ENCODE measurements at places on chromosomes 2 and 18.

- DNase-seq, result no peak
These were observed 32.7 kb downstream of the SIX3 start for GRCh38 chr2:44974064-44974715.

- no peak for DNase-seq
These were observed 163.6 kb upstream of the ZNF516 start for GRCh38 chr18:76658627-76659026.

GRCh38 chr2:58762176-58762781 lies 521.2 kb upstream of the FANCL start:
- DNase-seq, result no peak

- DNase-seq, result no peak
These were observed 197.5 kb downstream of the CDH20 start for GRCh38 chr18:61530681-61531080.

- DNase-seq, result no peak
These were observed at the start of gene NEUROD1 for GRCh38 chr2:181680055-181680936. TSS of gene NEUROD1 (minus strand) at chr2:181680517. CDS start at chr2:181678860, 1,657 bp downstream.

DNA sequence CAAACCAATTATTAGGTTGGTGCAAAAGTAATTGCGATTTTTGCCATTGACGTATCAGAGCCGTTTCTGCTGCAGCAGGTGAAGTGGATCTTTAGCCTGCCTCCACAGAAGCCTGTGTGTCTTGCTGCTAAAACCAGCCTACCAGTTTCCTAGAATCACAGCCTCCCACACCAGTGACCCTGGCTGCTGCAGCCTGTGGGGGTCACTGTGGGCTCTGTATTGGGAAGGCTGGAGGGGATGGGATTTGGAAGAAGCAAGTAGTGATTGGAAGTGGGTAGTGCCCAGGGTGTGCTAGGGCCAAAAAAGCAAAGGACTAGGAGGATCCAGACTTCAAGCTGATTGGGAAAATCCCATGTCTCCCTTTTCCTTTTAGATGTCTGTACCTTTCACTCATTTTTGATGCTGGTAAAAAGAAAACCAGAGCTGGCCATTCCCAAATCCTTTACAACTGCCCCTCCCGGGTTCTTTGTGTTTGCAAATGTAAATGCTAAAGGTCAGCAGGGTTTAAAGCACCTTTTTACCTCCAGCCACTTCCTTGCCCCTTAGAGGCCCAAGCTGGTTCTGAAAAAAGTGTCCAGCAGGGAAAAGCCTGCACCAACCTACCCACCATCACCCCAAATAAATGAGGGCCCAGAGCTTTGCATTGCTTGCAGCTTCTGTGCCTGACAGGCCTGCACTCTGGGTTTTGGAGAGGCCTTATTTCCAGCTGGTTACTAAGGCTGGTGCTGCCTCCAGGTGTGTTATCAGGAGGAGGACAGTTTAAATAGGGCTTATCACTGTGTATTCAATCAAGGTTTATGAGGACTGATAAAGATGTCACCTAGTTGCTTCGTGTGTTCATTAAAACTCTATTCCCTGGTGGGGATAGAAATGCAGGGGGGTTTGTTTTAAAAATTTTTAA lies 172.0 kb downstream of the MIB1 start:
- no peak for DNase-seq

DNA sequence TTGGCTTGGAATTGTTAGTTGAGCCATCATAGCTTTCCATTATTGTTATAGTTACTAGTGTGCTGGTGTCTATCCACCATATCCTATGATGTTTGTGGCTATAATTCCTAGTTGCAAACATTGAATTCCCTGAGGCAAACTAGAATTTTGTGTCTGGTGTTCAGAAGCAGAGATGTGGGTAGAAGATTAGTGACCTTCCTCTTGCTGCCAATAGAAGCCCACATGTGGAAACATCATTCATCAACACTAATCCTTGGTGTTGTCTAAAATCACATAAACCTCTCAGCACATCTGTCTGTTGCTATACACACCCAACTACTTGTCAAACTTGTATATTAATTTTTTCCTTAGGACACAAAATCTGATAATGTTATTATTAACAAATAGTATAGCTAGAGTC lies 374.1 kb downstream of the TGIF1 start:
- no peak for DNase-seq

- no peak for DNase-seq
These were observed 203.7 kb upstream of the LYPD1 start for GRCh38 chr2:132873738-132874137.

- no peak for DNase-seq
These were observed 5.3 kb downstream of the NGEF start for GRCh38 chr2:233007739-233008138.

DNA sequence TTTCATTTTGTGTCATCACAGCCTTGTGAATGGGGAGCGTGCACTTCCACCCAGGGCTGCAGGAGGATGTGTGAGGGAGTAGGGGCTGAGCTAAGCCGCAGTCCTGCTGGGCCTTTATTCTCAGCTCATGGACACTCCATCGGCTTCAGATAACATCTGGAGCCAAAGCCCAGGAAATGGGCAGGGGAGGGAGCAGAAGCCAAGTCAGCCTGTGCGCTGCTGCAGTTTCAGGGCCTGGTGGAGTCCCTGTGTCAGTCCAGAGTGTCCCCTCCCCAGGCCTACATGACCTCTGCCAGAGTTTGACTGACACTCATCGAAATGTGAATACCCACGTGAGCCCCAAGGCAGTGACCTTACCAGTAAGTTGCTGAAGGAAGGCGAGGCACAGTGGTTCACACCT lies 242.2 kb downstream of the LOXHD1 start:
- no peak for DNase-seq

DNA sequence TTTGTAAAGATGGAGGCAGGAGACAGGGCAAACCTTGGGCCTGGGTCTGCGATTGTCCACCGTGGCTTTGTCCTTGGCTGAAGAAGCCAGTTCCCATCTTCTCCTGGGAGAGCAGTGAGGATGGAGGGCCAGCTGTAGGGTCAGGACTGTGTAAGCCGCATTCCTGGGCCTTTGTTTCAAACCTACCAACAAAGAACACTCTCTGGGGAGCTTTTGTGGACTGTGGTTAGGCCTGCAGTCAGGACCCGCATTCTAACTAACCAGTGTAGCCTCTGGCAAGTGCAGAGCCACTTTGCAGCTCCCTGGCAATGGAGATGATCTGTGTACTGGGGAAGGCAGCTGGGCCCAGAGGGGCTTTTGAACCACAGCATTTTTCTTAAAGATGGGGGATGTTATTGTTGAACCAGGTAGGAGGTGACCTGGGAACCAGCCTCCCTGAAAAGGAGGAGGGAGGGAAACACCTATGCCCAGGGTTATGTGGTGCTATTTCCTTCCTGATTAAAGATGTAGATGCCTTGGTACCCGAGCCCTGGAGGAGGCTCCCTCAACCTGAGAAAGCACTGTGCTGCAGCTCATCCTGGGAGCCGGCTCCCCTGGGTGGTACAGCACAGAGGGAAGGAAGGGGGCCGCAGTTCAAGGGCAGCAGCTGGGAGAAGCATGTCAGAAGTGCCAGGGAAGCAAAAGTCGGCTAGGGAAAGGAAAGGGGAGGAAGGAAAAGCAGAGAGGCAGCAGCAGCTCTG lies 12.7 kb upstream of the SMAD4 start:
- DNase-seq, result no peak
